Endothelial cell of umbilical vein (primary cell): ENCODE measurements at places on chromosomes 12 and 14. TPM values are rescaled to one million over a fixed set of nuclear protein-coding genes. Genes with fewer than 3 reads are reported as not detected.

- no peaks in the 10 kb centered on the region for H3K36me3 ChIP-seq
- H3K4me1 ChIP-seq = no peaks in the 10 kb centered on the region
- H3K27me3 ChIP-seq = no peaks in the 10 kb centered on the region
Observed at GRCh38 chr14:43934102-43934501, 573.0 kb downstream of the FSCB start.

DNA sequence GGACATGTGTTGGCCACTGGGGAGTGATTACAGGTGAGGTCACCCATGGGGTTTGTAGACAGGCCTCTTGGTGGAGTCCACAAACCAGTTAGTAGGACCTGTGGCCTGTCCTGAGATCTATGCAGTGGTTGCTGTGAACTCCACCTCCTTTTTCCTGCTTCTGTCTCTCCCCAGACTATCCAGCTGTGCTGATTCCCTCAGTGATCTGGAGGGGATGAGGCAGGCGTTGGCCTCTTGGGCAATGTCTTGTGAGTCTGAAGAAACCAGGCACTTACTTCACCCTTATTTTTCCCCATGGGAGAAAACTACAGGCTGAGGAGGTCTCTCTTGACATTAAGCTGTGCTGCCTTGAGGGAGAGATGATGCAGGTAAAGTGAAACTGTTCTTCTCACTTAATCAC is 257.2 kb upstream of the PRICKLE1 start:
- no peak for DNase-seq
- no peak overlapping the region for H3K27ac ChIP-seq
- H3K4me3 ChIP-seq = no peak overlapping the region
- no peaks in the 10 kb centered on the region for H3K36me3 ChIP-seq
- H3K4me1 ChIP-seq = no peaks in the 10 kb centered on the region
- H3K27me3 ChIP-seq = no peaks in the 10 kb centered on the region

DNA sequence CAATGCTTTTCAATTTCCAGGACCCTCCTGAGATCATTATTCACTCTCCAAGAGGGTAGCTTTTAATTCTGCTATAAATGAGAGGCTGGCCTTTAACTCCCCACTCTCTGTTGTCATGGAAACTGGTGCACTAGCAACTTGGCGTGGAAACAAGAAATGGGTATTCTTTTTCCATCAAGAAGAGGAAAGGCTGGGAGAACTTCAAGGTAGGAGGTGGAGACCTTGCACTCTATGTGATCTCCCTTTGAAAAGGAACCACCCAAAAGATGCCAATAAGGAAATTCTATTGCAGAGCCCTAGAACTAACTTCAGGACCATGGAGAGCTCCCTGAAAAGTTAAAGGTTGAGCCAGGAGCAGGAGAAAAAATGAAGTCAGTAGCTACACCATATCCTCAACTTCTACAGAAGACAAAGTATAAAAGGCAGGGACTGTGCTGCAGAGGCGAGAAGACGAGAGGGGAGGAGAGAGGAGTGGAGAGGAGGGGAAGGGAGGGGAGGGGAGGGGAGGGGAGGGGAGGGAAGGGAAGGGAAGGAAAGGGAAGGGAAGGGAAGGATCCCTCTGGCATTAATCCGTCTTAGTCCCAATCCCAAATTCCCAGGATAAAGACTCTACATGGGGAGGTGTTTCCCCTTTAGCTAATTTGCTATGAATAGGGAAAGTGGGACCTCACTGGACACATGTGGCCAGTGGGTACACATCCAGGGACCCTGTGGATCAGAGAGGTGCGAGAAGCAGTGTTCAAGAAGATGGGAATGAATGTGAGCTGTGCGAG is 46.7 kb upstream of the FICD start:
- no peaks in the 10 kb centered on the region for H3K27me3 ChIP-seq
- H3K27ac ChIP-seq = no peak overlapping the region
- peak; percentile 14 for DNase-seq

DNA sequence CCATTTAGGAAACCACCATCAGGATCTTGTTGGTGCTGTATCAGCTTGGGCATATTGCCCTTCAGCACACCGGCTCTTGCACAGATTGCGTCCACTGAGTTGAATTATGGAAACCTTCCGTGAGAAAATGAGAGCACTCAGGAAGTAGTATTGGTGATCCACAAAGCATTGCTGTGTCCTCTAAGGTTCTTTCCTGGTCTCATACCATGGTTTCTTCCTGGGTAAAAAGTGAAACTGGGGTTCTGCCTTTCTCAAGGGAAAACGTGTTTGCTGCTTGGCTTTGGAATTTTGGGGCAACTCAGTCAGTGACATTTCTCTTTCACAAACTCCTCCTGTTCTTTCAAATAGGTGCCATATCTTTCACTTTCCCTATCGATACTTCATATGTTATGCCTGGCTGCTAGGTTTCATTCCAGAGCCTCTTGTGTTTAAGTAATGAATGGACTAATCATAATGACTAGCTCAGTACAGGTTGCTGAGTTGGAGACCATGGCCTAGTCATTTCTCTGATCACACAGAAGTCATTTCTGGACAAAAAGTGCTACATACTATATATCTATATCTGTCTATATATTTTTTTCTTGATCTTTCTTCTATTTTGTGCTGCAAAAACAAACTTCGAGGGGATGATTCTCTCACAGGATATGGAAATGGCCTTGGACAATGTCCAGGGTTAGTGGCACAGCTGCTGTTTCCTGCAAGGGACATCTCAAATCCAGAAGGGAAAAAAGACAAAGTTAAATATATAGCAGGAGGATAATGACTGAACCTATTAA is 423.4 kb downstream of the ZFP36L1 start:
- no peak for DNase-seq
- H3K27me3 ChIP-seq = no peaks in the 10 kb centered on the region
- no peaks in the 10 kb centered on the region for H3K36me3 ChIP-seq
- peaks cover 15% of the 10 kb centered on the region for H3K4me1 ChIP-seq
- no peak overlapping the region for H3K4me3 ChIP-seq
- H3K27ac ChIP-seq = no peak overlapping the region

DNA sequence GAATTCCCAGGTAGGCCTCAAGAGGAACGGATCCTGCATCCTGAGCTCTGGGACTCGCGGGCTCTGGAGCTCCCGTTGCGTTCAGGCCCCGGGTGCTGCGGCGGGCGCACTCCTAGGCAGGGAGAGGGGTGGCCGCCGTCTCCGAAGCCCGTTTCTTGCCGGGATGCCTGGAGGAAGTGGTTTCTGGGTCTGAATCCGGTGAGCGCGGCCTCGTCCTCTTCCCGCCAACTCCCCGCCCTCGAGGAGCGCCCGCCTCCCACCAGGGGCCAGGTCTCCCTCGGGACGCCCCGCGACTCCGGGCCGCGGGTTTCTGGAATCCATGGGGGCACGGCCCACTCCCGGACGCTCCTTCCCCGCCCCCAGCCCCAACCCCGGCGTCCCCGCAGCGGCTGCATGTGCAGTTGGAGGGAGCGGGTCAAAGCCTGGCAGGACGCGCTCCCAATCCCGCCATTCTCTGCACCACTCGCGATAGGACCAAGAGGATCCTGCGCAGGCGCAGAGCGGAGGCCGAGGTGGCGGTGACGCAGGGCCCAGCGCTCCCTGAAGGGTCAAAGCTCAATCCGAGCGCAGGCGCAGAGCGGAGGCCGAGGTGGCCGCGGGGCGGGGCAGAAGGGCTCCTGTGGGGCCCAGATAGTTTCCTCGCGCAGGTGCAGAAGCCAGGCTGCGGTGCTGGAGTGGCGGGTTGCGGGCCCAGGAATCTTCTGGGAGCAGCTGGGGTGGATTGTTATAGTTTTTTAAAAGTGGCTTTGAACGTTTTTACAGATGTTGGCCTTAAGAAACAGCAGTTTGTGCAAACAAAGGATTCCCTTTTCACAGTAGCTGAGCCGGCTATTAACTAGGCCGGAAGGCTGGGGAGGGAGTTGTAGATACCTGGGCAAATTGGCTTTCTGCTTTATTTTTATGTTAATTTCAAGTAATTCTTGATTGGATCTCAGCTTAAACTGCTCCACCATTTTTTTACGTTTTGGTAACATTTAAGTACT is 796.4 kb downstream of the AACS start:
- H3K27me3 ChIP-seq = no peaks in the 10 kb centered on the region
- no peak overlapping the region for H3K27ac ChIP-seq
- no peak overlapping the region for H3K4me3 ChIP-seq
- H3K4me1 ChIP-seq = no peaks in the 10 kb centered on the region
- DNase-seq = no peak
- H3K36me3 ChIP-seq = no peaks in the 10 kb centered on the region

DNA sequence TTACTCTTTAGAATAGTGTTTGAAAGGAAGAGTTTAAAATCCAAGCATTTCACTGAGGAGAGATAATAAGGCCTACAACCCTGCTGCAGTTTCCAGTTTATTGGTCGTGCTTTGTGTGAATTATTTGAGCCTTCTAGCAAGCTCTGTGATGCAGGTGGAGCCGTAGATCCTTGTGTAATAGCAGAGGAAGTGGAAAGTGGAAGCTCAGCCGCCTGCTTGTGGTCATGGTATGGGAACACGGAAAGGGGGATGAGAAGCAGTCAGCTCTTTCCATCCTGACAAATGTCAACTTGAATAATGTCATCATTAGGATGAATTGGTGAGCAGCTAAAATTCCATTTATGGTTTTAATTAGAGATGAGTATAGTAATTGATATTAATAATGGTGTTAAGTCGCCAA is 29.1 kb downstream of the SYNE2 start:
- H3K36me3 ChIP-seq = no peaks in the 10 kb centered on the region
- H3K27ac ChIP-seq = no peak overlapping the region
- no peak for DNase-seq
- no peaks in the 10 kb centered on the region for H3K27me3 ChIP-seq
- H3K4me3 ChIP-seq = no peak overlapping the region
- H3K4me1 ChIP-seq = no peaks in the 10 kb centered on the region

DNA sequence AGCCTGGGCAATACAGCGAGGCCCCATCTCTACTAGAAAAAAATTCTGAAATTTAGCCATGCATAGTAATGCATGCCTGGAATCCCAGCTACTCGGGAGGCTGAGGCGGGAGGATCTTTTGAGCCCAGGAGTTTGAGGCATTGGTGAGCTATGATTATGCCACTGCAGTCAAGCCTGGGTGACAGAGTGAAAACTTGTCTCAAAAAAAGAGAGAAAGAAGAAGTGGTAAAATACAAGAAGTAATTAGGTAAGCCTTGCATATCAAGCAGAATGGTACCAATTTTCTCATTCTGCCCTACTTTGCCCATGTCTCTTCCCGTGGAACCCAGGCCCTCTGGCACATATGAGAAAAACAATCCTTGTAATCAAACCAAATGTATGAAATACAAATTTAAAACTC is 70.7 kb downstream of the SUSD6 start:
- DNase-seq = no peak
- no peaks in the 10 kb centered on the region for H3K36me3 ChIP-seq
- H3K4me3 ChIP-seq = no peak overlapping the region
- no peak overlapping the region for H3K27ac ChIP-seq

GRCh38 chr14:79862045-79862444 is 349.3 kb downstream of the DIO2 start:
- H3K27me3 ChIP-seq = no peaks in the 10 kb centered on the region
- DNase-seq = no peak
- no peaks in the 10 kb centered on the region for H3K4me1 ChIP-seq
- H3K4me3 ChIP-seq = no peak overlapping the region
- H3K27ac ChIP-seq = no peak overlapping the region

GRCh38 chr12:7116916-7117315 is 7.9 kb upstream of the C1RL start:
- no peaks in the 10 kb centered on the region for H3K36me3 ChIP-seq
- no peaks in the 10 kb centered on the region for H3K4me1 ChIP-seq
- no peaks in the 10 kb centered on the region for H3K27me3 ChIP-seq
- DNase-seq = no peak

DNA sequence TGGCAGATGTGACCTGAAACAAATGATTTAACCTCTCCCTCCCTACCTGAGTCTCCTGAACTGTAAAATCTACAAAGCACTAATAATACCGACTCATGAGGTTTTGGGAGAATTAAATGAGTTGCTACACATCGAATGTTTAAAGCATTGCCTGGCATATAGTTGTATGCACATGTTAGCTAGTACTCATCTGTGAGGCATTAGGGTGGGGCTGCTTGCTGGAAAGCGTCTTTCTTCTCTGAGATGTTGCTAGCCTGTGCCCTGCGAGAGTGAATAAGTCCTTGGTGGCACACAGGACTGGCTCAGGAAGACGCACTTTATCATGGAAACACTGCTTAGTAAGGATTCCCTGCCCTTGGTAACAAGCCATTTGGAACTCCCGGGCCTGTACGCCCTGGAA is 6.1 kb downstream of the RAPGEF3 start:
- no peak for DNase-seq
- H3K27me3 ChIP-seq = no peaks in the 10 kb centered on the region
- peaks cover 48% of the 10 kb centered on the region for H3K4me1 ChIP-seq
- H3K36me3 ChIP-seq = peaks cover 38% of the 10 kb centered on the region

DNA sequence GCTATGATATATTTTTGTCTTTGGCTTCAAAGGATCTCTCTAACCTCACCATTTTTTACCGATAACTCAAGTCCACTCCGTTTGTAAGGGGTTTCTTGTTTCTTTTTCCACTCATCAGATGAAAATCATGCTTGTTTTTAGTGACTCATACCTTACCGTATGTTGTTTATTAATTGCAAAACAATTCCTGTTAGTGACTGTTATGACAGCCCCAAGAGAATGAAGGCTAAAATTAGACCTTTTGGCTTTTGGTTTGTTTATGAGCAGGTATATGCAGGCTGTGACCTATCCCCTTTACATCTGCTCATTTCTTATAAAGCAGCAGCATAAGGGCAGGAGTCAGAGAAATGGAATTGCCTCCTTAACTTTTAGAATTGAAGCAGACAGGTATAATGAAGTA is 319.8 kb downstream of the CEP128 start:
- H3K27ac ChIP-seq = no peak overlapping the region
- H3K36me3 ChIP-seq = no peaks in the 10 kb centered on the region

DNA sequence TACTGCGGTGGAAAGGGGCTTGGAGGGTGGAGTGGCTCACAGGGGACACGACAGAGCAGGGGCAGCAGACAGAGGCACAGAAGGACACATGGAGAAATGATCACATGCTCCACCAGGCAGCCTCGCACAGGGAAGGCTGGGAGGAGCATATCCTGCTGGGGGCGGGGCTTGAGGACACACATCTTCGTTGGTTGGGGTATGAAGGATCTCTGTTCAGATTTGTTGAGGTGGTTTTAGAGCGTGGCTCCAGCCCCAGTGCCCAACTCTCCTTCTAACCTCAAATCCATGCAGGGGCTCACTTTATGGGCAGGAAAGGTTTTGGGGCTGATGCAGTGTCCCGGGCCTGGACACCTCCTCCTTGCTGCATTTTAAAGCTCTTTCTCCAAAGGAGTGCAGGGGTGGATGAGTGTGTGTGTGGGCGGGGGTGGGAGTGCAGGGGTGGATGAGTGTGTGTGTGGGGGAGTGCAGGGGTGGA is 733 bp upstream of the P3H3 start:
- no peak overlapping the region for H3K4me3 ChIP-seq
- H3K36me3 ChIP-seq = peaks cover 8% of the 10 kb centered on the region
- peak; percentile 81 for DNase-seq
- no peak overlapping the region for H3K27ac ChIP-seq
- H3K27me3 ChIP-seq = peaks cover under 1% of the 10 kb centered on the region

The ARHGEF40 gene
- total RNA-seq = 1.9 and 2.6 TPM in 2 replicates

The TEX52 gene
- total RNA-seq = not detected in 2 replicates

The CDKN3 gene
- total RNA-seq = 52.0 and 53.2 TPM in 2 replicates

The CCDC197 gene
- total RNA-seq = not detected in 2 replicates

The WDHD1 gene
- total RNA-seq = 22.5 TPM in 2 replicates

The SAMD15 gene
- 0.65 and 1.1 TPM in 2 replicates for total RNA-seq

The CIDEB gene
- total RNA-seq = 4.6 and 5.2 TPM in 2 replicates

The OAS1 gene
- total RNA-seq = 2.9 and 6.4 TPM in 2 replicates
